ENCODE measurements at places on chromosomes 16 and 17. TPM values are rescaled to one million over a fixed set of nuclear protein-coding genes. Genes with fewer than 3 reads are reported as not detected.

DNA sequence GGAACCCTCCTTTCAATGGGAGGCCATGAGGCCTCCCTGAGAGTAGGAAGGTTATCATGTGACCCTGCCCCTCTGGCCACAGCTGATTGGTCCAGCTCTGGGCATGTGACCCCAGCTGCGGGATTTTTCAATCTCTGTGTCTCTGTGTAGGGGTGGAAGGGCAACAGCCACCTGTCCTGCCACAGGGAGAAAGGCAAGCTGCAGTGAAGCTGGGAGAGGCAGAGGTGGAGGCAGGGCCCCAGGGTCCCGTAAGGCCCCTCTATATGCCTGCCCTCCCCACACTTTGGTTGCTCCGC lies 10.9 kb downstream of the DNAAF8 start:
- H3K36me3 ChIP-seq: no peaks in the 10 kb centered on the region
- no peak overlapping the region for H3K27ac ChIP-seq
- H3K4me3 ChIP-seq: no peak overlapping the region
- no peaks in the 10 kb centered on the region for H3K27me3 ChIP-seq
- DNase-seq: peak; percentile 41

DNA sequence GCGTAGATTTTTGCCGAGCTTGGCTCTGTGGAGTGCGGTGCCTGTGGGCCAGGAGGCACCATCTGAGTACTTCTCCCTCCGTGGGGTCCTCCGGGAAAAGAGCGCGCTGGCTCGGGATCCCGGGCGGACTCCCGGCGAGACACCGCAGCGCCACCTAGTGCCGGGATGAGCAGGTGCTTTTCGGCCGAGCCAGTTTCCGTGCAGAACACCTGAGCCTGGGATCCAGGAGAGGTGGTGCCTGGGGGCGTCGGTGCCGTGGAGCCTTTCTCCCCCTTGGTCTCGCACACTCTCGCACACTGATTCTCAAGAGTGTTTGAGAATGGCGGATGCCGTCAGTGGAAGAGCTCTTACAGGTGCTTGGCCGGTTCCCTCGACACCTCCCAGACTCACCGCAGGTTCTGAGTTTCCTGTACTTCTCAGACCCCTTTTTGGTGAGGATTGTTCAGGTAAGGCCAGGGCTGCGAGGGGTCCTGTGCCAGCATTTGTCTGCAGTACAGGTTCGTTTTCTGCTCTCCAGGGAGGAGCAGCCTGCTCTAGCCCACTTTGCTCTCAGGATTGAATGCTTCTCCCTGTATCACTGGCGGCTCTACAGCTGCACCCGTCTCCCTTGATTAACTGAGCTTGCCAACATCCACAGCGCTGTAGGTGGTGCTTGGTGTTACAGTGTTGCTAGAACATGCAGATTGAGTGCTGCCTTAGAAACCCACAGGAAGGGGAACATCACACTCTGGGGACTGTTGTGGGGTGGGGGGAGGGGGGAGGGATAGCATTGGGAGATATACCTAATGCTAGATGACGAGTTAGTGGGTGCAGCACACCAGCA lies 23.3 kb downstream of the TBCD start:
- DNase-seq: peak; percentile 41
- no peak overlapping the region for H3K27ac ChIP-seq
- H3K4me3 ChIP-seq: no peak overlapping the region
- peaks cover 24% of the 10 kb centered on the region for H3K36me3 ChIP-seq
- no peaks in the 10 kb centered on the region for H3K4me1 ChIP-seq

- H3K36me3 ChIP-seq: peaks cover 4% of the 10 kb centered on the region
- H3K4me1 ChIP-seq: peaks cover 27% of the 10 kb centered on the region
- peak overlapping the region; percentile 78 for H3K27ac ChIP-seq
- H3K27me3 ChIP-seq: no peaks in the 10 kb centered on the region
- DNase-seq: peak; percentile 64
Measured at GRCh38 chr16:66551348-66551759, 1.0 kb upstream of the CKLF start.

DNA sequence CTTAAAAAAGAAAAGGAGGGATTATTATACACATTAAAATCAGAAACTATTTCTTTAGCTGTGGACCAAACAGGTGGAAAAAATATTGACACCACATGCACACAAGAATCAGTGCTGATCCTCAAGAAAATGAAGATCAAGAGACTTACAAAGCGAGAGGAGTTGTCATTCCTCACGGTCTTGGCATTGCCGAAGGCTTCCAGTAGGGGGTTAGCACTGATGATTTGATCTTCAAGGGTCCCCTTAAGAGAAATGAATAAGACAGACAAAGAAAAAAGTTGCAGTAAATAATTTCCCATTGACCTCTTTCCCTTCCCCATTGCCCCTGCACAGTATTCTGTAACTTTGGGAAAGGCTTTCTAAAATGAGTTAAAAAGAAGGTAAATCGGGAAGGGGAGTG lies 6.0 kb downstream of the MYH4 start:
- no peaks in the 10 kb centered on the region for H3K27me3 ChIP-seq
- no peaks in the 10 kb centered on the region for H3K4me1 ChIP-seq
- H3K4me3 ChIP-seq: no peak overlapping the region
- H3K27ac ChIP-seq: no peak overlapping the region
- no peak for DNase-seq
- H3K36me3 ChIP-seq: no peaks in the 10 kb centered on the region

- no peaks in the 10 kb centered on the region for H3K27me3 ChIP-seq
- peaks cover 23% of the 10 kb centered on the region for H3K4me1 ChIP-seq
- H3K27ac ChIP-seq: no peak within 1 kb of the TSS
- peaks cover 44% of the 10 kb centered on the region for H3K36me3 ChIP-seq
- H3K4me3 ChIP-seq: no peak within 1 kb of the TSS
Measured at GRCh38 chr16:66566051-66566901, at the start of gene CMTM1. Gene CMTM1, plus strand, starts transcription at chr16:66566439. Its CDS starts 75 bp downstream, at chr16:66566514.

DNA sequence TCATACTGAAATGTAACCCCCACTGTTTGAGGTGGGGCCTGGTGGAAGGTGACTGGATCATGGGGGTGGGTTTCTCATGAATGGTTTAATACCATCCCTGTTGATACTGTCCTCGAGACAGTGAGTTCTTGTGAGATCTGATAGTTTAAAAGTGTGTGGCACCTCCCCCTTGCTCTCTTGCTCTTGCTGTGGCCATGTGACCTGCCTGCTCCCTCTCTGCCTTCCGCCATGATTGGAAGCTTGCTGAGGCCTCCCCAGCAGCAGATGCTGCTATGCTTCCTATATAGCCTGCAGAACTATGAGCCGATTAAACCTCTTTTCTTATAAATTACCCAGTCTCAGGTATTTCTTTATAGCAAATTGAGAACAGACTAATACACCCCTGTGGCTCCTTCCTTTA lies 40.6 kb downstream of the STAT3 start:
- H3K4me3 ChIP-seq: no peak overlapping the region
- peaks cover 11% of the 10 kb centered on the region for H3K36me3 ChIP-seq
- H3K27ac ChIP-seq: peak overlapping the region; percentile 86
- no peak for DNase-seq
- no peaks in the 10 kb centered on the region for H3K27me3 ChIP-seq
- peaks cover 3% of the 10 kb centered on the region for H3K4me1 ChIP-seq

- no peak overlapping the region for H3K27ac ChIP-seq
- H3K4me3 ChIP-seq: no peak overlapping the region
- no peaks in the 10 kb centered on the region for H3K4me1 ChIP-seq
- DNase-seq: peak; percentile 69
Measured at GRCh38 chr16:495127-495748, 32.3 kb upstream of the CAPN15 start.

DNA sequence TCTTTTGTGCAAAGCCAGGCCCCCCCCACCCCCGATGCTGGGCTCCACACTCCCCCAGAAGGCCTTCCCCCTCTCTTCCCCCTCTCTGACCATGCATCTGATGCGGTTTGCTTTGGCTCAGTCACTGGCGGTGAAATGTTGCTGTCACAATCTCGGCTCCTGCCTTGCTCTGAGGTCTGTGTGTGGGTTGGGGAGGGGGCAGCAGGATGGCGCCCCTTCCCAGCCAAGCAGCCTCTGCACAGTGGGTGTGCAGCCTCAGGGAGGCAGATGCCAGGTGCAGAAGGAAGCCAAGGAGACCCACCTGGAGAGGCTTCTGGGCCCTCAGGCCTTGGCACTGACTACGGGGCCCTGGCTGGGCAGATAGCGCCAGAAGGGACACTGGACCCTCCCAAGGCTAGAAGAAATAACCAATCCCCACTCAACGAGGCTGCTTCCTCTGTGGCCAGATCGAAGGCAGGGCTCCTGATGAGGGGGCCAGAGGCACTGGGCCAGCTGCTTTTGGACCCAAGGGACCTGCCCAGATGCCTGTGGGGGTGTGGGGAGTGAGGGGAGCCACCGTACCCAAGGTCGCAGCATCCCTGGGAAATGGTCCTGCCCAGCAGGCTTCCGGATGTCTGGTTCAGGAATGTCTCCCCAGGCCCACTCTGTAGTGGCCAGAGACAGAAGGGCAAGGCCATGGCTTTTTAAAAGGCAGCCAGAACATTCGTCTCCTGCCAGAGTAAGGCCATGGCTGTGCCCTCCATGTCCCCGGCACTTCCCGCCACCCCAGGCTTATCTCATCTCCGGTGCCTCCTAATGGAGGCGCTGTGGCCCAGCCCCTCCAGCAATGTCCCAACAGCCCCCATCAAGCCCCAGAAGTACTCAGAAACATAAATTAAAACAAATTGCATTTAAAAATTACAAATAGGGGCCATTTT lies 43.4 kb upstream of the SLC38A10 start:
- H3K4me1 ChIP-seq: peaks cover 88% of the 10 kb centered on the region
- DNase-seq: peak; percentile 90
- H3K4me3 ChIP-seq: no peak overlapping the region
- H3K36me3 ChIP-seq: peaks cover 14% of the 10 kb centered on the region
- no peaks in the 10 kb centered on the region for H3K27me3 ChIP-seq

- no peaks in the 10 kb centered on the region for H3K27me3 ChIP-seq
- H3K4me1 ChIP-seq: no peaks in the 10 kb centered on the region
- no peaks in the 10 kb centered on the region for H3K36me3 ChIP-seq
- no peak overlapping the region for H3K4me3 ChIP-seq
- H3K27ac ChIP-seq: no peak overlapping the region
Measured at GRCh38 chr16:47197536-47198179, 53.9 kb upstream of the NETO2 start.

DNA sequence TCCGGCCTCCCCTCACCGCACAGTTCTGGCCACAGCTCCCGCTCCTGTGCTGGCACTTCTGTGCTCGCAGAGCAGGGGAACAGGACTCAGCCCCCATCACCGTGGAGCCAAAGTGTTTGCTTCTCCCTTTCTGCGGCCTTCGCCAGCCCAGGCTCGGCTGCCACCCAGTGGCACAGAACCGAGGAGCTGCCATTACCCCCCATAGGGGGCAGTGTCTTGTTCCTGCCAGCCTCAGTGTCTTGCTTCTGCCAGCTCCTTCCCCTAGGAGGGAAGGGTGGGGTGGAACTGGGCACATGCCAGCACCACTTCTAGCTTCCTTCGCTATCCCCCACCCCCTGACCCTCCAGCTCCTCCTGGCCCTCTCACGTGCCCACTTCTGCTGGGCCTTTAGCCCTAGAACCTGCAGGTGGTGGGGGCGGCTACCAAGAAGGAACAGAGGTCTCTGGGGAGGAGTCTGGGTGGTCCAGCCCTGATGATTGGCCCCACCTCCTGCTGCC lies 645 bp upstream of the ELMO3 start:
- no peak overlapping the region for H3K4me3 ChIP-seq
- H3K27me3 ChIP-seq: no peaks in the 10 kb centered on the region
- peaks cover 85% of the 10 kb centered on the region for H3K36me3 ChIP-seq
- no peak overlapping the region for H3K27ac ChIP-seq
- H3K4me1 ChIP-seq: peaks cover 3% of the 10 kb centered on the region

Gene ULK2
- polyA plus RNA-seq: 18.0 TPM

Gene MT1F
- polyA plus RNA-seq: 13.0 TPM

Gene CCL16
- not detected for polyA plus RNA-seq

Gene KRTAP9-1
- not detected for polyA plus RNA-seq

Gene KRTAP4-1
- polyA plus RNA-seq: not detected

Gene TRIM72
- polyA plus RNA-seq: not detected

Gene DNAH9
- not detected for polyA plus RNA-seq

Gene ATAD5
- 0.75 TPM for polyA plus RNA-seq

Gene KRTAP1-5
- polyA plus RNA-seq: not detected
